ENCODE measurements at places on chromosomes 6 and 20. TPM values are rescaled to one million over a fixed set of nuclear protein-coding genes. Genes with fewer than 3 reads are reported as not detected.

Gene SMOC2
- total RNA-seq, result 1.7 TPM

Gene BPIFB1
- not detected for total RNA-seq

GRCh38 chr6:135382182-135382628 is 115.3 kb downstream of the AHI1 start:
- DNase-seq, result no peak

- DNase-seq, result no peak
Observed at GRCh38 chr6:162491637-162492036, 235.9 kb downstream of the PRKN start.

Gene FAM83C
- total RNA-seq, result not detected

Gene FNDC1
- 0.05 TPM for total RNA-seq

- DNase-seq, result no peak
Observed at GRCh38 chr20:31835554-31835953, 9.8 kb downstream of the FOXS1 start.

Gene COL19A1
- total RNA-seq, result not detected

DNA sequence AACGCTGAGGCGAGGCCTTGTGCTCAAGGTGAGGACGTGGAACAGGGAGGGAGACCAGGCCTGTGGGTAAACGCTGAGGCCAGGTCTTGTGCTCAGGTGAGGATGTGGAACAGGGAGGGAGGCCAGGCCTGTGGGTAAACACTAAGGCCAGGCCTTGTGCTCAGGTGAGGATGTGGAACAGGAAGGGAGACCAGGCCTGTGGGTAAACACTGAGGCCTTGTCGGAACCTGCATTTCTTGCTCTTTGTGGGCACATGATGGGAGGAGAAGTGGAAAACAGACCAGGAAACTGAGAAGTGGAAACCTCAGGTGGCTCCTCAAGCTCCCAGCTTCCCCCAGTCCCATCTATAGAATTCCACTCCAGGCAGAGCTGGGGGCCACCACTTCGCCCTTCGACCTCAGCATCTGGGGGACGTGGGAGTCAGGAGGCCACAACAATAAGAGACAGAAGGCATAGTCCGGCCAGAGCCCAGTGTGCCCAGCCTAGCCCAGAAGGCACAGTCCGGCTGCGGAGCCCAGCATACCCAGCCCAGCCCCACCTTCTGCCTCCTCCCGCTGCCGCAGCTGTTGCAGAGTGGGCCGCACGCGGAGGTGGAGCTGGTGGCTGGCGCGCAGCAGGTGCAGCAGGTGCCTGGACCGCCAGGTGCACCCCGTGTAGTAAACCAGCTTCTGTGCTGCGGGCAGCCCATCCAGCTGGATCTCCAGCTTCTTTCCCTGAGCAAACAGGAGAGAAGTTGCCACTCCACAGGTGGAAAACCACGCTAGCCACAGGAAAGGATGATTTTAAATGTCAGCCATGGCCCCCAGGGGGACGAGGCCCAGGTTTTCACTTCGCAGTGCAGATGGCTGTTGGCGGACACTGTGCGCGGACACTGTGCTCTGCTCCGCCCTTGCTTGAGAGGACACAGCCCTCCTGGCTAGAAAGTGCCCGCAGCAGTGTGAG is 17.5 kb downstream of the FRMD1 start:
- no peak for DNase-seq

Gene CGA
- total RNA-seq, result not detected

DNA sequence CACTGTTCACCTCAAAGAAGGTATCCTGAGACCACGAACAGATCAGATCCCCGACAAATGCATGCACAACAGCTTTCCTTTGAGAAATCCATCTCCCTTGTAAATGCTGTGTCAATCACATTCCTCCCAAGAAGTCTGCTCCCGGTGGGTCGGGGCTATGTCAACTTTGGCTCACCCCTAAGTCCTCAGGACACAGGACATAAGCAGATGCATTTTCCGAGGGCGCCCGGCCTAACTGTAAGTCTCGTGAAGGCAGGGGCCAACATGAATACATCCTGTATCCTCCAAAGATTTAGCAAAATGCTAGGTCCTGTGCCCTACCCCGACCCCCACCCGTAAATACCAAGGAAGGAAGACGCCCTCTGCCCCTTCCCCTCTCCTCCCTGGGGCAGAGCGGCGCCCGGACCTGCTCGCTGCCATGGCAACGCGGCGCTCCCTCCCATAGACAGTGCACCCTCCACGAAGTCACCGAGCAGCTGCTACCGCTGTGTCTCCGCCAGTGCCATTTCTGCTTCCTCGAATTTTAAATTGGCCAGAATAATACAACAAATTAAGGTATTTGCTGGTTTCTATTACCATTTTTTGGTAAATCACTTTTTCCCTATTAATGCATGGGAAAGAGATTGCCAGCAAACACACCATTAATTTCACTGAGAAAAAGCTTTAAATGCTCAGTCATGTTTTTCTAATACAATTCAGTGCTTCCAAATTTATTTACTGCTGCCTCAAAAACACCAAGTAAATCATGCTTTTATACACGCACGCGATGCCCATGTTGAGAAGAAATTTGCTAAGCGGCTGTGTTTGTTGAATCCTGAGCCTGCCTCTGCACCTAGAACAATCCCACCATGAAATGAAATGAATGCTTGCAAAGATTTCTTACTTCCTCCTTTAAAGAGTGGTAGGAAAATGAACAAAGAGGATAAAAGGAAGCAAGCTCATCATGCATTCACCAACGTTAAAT is 100.6 kb downstream of the PCSK2 start:
- DNase-seq, result no peak

Gene THBS2
- 194 TPM for total RNA-seq

GRCh38 chr20:31515072-31515774 is 981 bp downstream of the HM13 start:
- no peak for DNase-seq

GRCh38 chr20:8094850-8095249 is 37.2 kb upstream of the PLCB1 start:
- DNase-seq, result no peak

Gene NAA20
- 86.6 TPM for total RNA-seq

GRCh38 chr20:48338717-48339116 is 489.1 kb downstream of the PREX1 start:
- DNase-seq, result no peak

Gene HLA-B
- total RNA-seq, result 69.1 TPM

Measured in MG63 (cell line).